NCI-H345 (cell line): ENCODE measurements at places on chromosomes 2 and 18.

- DNase-seq: no peak
Observed at GRCh38 chr2:200348897-200349563, 42.5 kb downstream of the SPATS2L start.

DNA sequence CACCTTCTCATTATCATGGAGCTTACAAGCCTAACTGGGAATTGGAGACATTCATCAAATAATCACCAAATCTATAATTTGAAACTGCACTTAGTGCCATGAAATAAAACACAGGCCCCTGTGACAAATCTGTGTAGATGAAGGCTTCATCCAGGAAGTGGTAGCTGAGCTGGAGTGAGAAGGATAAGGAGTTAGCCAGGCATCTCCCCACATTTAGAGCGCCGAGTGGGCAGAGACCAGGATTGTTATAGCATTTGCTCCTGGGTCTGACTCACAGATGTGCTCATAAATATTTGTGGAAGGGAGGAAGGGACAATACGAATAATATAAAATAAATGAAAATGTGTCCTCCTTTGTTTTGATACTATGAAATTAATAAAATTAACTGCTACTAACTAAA lies 2.5 kb upstream of the MAT2A start:
- no peak for DNase-seq

- no peak for DNase-seq
Observed at GRCh38 chr2:155308367-155309009, 610.0 kb downstream of the KCNJ3 start.

GRCh38 chr2:21559351-21559750 lies 435.6 kb downstream of the TDRD15 start:
- no peak for DNase-seq

GRCh38 chr18:55634545-55634944 lies 46.6 kb upstream of the TCF4 start:
- no peak for DNase-seq

DNA sequence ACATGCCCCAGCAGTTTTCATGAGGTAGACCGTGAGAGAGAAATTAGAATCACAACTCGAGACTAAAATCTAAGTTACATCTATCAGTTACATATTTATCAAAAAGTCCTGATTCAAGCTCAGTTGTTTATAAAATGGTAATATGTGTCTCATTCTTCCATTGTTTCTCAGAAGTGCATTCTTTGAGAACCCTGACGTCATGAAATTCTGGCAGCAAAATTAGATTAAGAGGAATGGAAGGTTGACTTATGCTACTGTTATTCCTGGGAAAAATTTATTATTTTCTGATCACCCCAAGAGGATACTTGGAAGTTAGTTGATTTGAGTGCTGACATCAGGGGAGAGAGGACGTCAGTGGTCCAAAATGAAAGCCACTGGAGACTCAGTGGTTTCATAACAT lies 1864.8 kb upstream of the LRRTM1 start:
- no peak for DNase-seq

- no peak for DNase-seq
Observed at GRCh38 chr2:48092846-48093803, 186.8 kb upstream of the FBXO11 start.
